ENCODE measurements at places on chromosomes 12 and 14.

GRCh38 chr14:102757646-102758045 is 19.6 kb upstream of the TRAF3 start:
- DNase-seq, result no peak

DNA sequence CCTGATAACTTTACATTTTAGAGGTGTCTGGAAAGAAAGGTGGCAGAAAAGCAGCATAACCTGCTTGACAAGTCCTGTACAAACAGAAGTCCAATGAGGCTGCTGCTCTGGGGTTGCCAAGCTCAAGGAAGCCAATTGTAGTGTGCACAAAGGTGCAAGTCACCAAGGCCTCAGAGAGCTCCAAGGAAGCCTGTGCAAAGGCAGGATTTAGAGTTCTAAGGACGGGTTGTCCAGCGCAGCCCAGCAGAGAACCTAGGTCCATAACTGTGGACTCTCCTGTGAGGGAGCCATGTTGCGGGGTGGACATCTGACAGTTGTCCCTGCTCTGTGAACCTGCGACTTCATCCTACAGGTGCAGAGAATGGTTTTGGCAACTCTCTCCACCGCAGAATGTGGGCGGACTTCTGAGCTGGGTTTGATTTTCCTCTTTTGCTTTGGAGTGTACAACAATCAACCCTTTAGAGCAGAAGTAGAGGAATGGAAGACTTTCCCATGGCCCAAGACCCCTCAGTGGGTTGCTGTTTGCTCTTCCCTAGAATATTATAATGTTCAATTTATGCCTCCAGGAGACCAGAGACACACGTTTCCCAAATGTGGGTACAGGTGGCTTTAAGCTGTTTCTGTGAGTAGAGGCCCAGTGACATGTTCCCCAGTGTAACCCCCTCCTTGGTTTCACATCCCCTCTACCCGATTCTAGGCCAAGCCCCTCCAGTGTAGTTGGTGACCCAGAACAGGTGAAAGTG is 81.0 kb downstream of the ETV6 start:
- no peak for DNase-seq

- peak; percentile 21 for DNase-seq
These were observed 10.7 kb upstream of the C12orf75 start for GRCh38 chr12:105319691-105320209.

GRCh38 chr12:99004799-99005466 is 359.8 kb downstream of the APAF1 start:
- no peak for DNase-seq

DNA sequence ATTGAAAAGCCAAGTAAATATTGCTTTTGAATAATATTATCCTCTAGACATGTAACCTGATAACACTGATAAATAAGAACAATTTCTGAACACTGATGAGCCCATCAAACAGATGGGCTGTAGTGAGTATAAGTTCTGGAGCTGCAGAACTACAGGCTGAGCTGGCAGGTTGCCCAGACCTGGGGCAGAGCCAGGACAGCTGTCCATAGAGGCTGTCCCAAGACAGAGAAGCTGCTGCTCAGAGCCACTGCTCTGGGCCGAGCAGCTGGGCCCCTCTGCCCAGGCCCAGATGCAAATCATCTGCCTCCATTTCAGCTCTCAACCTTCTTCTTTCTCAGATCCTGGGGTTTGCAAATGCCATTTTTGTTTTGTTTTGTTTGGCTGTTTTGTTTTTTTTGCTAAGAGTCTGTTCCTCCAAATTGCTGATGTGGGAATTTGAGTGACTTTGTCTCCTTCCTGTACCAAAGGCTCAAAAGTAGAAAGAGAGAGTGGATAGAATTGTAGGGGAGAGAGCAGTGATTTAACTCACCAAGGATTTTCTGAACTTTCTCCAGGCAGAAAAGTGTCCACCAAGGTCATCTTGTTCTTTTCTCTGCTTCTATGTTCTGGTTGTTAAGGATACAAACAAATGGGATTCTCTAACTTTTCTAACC is 4.0 kb upstream of the TESPA1 start:
- no peak for DNase-seq

- DNase-seq, result no peak
These were observed 87.0 kb upstream of the DAAM1 start for GRCh38 chr14:59101476-59101875.

GRCh38 chr12:123058481-123058880 is 78.0 kb downstream of the ARL6IP4 start:
- DNase-seq, result no peak

- DNase-seq, result no peak
These were observed 174.1 kb upstream of the RTL1 start for GRCh38 chr14:101077481-101078074.

- no peak for DNase-seq
These were observed 15.6 kb upstream of the MCRS1 start for GRCh38 chr12:49583366-49584094.

- DNase-seq, result no peak
These were observed 96.7 kb upstream of the PSMC1 start for GRCh38 chr14:90159688-90160087.

DNA sequence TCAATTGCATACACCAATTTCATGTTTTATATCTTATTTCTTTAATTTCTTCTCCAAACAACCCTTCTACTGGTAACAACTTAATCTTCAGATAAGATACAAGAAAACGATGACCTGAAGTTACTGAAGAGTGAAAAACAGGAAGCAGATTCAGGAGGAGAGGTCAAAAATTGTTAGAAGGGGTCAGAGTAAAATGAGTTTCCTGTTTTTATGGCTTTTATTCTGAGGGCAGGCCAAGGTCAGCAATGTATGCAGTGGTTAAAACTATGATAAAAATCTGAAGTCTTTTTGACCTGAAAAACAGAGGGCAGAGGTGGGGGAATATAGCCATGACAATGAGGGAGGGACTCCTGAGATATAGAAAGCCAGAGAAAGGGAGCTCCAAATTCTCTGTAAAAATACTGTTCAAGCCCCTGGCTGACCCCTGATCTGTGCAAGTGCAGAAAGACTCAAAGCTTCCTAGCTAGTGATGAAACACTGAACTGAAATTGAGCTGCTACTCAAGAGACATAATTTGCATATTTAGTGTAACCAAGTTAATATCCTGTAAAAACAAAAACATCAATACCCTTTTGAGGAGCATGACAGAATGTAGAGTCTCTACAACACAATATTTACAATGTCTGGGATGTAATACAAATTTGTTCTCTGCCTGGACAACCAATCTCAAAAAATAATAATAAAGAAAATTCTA is 514.3 kb upstream of the SEL1L start:
- no peak for DNase-seq

DNA sequence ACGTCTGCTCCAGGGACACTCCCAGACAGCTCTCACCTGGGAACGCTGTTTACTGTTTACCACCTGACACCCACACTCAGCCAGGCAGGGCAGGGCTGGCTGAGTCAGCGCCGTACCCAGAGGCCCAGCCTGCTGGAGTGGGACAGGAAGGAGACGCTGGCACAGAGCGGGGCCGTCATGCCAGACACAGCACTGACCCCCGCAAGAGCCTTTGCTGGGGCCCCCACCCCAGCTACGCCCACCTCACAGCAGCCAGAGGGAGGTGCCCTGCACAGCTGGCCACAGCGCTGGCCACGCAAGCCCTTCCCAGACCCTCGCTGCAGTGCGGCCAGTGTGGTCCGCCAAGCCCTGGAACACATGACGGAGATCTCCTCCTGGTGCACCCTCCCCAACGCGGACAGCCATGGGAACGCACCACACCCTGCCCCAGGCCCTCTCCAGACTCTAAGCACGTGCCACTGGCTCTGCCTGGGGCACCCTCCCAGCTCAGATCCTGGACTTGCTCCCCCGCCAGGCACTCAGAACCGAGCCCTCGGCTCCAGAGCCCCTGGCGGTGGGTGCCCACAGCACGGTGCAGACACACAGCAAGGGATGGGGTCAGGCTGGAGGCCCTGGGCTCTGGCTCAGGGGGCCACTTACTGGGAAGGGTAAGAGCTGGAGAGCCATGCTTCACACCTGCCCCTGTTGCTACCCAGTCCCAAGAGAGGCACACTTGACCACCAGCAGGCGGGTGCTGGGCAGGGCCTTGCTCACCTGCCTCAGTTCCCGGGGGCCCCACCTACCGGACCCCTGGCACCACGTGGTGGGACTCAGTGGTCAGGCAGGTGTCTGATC is 5.7 kb downstream of the AHNAK2 start:
- DNase-seq, result no peak

GRCh38 chr14:104119119-104119487 is 19.3 kb upstream of the KIF26A start:
- no peak for DNase-seq

DNA sequence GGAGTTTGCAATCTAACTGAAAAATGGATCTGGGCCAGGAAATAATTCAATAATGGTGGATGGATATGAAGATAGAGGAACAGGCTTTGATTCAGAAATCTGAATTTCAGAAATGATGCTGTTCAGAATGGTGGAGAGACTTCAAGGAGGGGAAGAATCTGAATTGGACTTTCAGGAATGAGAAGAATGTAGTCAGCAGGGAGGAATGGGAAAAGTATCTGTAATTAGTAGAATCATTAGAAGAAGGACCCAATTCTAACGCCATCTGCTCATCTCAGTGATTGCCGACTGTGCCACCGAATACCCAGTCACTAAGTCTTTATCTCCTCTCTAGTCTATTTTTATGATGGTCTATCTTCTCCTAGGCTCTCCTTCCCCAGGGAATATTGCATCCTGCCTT is 363.2 kb downstream of the GALC start:
- no peak for DNase-seq

DNA sequence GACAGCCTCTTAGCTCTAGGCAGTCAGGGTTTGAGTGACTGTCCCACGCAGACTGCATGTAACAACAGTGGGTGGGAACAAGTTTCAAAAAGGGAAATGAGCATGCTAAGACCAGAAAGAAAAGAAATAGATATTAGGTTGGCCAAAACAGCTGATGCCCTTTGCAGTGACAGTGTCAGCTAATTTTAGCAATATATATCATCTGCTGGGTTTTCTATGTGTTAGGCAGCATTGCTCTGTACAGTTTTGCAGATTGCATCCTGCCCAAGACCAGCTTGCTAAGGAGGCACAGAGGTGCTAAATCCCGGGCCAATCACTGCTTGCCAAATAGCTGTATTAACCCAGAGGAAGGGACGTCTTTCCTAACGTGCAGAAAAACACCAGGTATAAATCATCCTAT is 541.9 kb upstream of the TBX3 start:
- no peak for DNase-seq

DNA sequence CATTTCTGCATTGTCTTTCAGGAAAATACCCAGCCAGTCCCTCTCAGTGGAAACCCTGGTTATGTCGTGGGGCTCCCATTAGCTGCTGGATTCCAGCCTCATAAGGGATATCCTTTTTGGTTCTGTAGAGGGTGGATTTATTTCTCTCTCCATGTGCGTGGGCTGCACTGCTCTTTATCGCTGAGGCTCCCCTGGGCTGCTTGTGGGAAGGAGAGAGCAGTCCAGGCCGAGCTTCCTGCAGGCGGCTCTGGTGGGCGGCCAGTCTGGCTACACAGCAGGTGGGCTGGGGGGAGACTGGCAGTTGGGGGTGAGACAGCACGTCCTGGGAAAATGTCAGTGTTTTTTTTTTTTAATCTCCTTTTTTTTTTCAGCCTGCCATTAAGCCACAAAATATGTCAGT is 27.6 kb downstream of the TCTN1 start:
- no peak for DNase-seq

DNA sequence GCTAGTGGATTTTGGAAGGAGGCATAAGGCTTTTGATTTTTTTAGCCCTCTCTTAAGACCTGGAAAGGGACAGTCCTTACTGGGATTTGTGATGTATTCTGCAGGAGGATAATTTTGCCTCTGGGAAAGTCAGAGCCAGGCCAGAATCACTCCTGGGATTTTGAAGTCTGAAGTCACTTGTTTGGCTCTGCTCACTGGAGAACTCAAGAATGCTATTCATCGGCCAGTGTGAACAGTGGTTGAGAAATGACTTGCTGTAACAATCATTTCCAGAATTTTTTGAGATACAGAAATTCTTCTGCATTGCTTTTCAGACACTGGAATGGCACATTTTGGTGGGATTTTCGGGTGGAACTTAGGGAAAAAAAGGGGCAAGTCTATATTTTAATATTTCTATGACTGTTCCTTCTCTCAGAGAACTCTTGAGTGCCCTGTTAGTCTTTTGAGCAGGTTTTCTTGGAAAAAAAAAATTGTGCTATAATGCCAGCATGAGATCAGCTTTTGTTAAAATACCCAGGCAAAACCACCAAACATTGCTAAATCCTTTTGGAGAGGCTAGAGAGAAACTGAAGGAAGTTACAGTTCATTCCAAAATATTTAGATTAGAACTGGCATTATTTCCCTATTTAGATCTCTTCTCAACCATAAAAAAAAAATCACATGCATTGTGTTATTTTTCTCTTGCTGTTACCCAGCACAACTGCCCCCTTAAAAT is 26.1 kb upstream of the BHLHE41 start:
- no peak for DNase-seq

- DNase-seq, result no peak
These were observed 29.7 kb downstream of the TEP1 start for GRCh38 chr14:20383636-20384035.

GRCh38 chr14:27725482-27725881 is 1041.1 kb upstream of the FOXG1 start:
- DNase-seq, result no peak

DNA sequence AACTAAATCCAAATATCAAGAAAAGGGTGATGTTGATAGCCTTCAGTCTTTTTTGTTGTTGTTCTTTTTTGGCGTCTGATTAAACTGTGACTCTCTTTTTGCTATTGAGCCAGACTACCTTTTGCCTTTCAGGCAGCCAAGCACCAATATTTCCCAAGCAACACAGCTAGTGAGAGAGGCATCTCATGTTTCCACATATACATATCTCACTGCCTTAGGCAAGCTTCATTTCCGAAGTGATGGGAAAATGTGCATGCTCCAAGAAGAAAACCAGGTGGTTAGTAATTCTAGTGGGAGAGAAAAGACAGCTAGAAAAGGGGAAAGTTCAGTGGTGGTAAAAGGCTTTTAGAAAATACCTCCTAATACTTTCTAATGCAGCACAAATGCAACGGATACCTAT is 277.7 kb downstream of the TMTC2 start:
- no peak for DNase-seq

DNA sequence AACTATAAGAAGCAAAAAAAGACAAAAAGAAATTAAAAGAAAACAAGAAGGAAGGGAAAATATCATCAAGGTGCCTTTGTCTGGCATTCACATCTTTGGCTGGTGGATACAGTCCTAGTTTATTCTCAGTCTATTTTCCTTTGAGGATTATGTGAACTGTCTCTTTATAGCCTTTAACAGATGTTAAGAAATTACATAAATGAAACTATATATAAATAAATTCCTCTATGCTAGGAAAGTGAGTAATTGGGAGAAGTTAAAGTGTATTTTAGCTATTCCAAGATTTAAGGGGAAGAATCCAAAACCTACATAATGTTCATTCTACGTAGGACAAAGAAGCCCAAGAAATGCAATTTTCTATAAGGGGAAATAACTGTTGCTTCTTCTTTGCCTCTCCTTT is 316.3 kb downstream of the ADAMTS20 start:
- DNase-seq, result no peak
